H1 (cell line): ENCODE measurements at places on chromosomes 4 and X. TPM values are rescaled to one million over a fixed set of nuclear protein-coding genes. Genes with fewer than 3 reads are reported as not detected.

MAP3K15 gene
- total RNA-seq = 2.1 and 2.4 TPM in 2 replicates

TLL1 gene
- total RNA-seq = 0.31 and 1.1 TPM in 2 replicates

LRPAP1 gene
- 101 and 106 TPM in 2 replicates for total RNA-seq

CA5B gene
- 5.8 and 8.6 TPM in 2 replicates for total RNA-seq

EDA2R gene
- 5.0 and 5.1 TPM in 2 replicates for total RNA-seq

SLC4A4 gene
- total RNA-seq = 1.2 and 2.8 TPM in 2 replicates

DCAF8L2 gene
- not detected in 2 replicates for total RNA-seq

SSX2B gene
- total RNA-seq = not detected in 2 replicates

LONRF3 gene
- 0.11 TPM in 1 of 2 replicates, not detected in the other for total RNA-seq

TMPRSS11A gene
- total RNA-seq = not detected in 2 replicates

CHRNA9 gene
- 1.4 and 1.5 TPM in 2 replicates for total RNA-seq

HS3ST1 gene
- total RNA-seq = 1.5 and 1.7 TPM in 2 replicates

FAM47A gene
- not detected in 2 replicates for total RNA-seq

MAGEC2 gene
- total RNA-seq = not detected in 2 replicates
